ENCODE measurements at places on chromosomes 16 and 17.
A peak's percentile ranks its signal among the peaks of the same experiment; 100 is the strongest.

DNA sequence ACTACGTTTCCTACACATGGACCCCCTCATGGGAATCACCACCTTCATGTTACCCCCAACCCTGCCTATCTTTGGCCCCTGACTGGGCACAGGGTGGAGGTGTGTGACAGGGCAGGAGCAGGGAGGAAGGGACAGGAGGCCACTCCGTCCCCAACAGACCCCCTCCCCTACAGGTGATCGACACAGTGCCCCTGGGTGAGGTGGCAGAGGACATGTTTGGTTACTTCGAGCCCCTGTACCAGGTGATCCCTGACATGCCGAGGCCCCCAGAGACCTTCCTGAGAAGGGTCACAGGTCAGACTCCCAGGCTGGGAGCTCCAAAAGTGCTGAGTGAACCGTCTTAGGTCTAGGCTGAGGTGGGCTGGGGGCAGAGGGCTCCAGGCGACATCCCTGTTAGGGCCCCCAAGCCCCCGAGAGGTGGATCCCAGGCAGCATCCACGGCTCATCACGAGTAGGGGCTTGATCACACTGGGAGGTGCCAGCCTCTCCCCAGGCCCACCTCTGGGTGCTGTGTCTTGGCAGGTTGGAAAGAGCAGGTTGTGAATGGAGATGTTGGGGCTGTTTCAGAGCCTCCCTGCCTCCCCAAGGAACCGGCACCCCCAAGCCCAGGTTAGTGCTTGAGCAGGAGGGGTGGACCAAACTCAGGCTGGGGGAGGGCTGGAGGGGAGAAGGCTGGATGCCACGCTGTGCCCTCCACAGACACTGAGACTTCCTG, 1.5 kb downstream of the ACBD4 start:
- DNase-seq, result no peak

DNA sequence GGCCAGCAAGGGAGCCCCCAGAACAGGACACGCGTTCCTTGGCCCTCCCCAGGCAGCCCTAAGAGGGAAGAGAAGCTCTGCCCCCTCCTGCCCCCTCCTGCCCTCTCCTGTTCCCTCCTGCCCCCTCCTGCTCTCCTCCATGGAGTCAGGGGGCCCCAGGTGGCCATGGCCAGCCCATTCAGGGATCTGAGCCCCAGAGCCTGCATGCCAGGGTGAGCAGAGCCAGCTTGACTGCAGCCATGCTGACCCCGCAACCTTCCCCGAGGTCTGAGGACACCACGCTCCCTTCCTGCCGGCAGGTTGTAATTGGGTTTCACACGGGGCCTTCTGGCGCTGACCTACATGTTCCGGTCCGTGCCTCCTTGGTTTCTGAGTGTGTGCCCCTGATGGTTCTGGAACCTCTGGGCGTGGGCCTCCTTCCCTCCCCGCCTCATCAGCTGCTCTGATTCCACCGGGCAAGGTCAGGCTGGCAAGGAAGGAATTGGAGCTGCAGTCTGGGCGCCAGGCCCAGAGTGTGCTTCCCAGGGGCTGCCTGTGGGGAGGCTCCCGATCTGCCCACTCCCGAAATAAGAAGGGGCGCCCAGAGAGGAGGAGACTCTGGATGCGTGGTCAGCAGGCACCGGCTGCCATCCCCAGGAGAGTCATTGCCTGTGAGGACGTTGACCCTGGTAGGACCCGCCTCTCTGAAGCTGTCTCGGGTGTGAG, 23.7 kb upstream of the NPTX1 start:
- DNase-seq, result no peak

DNA sequence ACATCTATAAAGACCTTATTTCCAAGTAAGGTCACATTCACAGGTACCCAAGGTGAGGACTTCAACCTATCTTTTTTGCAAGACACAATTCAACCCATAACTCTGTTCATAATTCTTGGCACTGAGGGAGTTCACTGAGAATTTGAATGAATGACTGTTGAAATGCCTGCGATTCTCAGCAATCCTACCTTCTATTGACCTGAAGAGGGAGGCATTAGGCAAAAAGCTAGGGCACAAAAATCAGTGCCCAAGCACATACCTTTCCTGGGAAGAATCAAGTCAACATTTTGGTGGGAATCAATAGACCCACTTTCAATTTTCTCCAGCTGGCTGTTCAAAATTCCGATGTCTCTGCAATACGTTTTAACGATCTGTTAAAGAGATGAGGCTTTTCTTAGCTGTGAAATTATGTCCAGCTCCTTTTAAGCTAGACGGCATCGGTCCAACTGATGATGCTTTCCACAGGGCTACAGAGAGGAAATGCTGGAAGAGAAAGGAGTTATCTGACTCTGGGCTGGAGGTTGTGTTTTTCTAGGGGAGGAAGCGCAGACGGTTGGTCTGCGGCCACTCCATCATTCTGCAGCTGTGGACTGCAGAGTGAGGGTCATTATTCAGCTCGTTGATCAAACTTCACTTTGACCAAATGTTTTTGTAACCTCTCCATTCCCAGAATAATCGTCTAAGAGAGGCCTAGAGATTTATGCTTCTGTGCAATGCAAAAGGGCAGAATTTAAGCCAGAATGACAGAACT, 25.2 kb downstream of the BCO1 start:
- DNase-seq, result no peak

GRCh38 chr17:28916302-28916934, 13.5 kb upstream of the DHRS13 start:
- DNase-seq, result peak; percentile 67
